ENCODE measurements at places on chromosomes 4 and X.

DNA sequence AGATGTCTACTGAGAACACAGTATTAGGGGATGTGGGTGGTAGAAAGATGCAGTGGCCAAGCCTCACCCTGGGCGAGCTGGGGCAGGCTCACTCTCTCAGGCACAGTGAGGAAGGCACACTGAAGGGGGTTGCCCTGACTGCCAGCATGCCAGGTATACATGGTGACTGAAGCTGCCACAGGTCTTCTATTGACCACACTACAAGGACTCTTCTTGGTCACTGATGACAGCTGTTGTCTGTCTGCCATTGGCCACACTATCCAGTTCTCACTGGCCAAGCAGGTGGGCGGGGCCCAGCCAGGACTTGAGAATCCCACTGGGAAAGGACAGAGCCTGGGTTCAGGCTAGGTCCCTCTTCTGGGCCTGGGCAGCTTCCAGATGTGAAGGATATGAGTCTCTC is 39.7 kb upstream of the TBC1D14 start:
- DNase-seq = no peak

DNA sequence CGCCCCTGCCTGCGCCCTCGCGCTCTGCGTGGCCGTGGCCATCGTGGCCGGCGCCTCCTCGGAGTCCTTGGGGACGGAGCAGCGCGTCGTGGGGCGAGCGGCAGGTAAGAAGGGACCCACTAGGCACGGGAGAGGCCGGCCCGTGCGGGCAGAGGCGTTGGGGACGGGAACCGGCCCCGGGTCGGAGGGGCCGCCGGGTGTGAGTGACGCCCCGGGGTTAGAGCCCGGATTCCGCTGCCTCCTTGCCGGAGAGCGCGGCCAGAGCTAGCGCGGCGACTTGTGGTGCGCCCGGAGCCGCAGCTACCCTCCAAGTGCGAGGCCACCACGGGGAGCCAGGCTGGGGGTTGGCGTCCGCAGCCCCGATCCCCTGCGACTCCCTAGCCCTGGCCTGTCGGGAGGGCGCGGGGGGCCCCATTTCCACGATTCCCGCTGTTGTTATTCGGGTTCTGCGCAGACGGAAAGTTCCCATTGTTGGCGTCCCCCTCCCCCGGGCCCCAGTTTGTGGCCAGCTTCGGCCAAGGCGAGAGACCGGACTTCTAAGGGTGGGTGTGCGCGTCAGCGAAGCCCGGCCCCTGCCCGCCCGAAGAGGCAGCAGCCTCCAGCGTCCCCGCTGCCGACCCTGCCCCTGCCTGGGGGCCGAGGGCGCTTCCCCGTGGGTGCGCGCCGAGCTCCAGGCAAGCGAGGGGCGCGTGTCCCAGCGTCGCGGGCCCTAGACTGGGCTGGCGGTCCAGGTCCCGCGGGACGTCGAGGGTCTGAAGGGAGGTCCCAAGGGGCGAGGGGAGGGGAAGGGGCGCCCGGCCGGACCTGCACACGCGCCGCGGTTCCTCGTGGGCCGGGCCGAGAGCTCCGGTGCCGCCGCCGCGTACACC is 1.1 kb downstream of the FGFR3 start:
- DNase-seq = no peak

DNA sequence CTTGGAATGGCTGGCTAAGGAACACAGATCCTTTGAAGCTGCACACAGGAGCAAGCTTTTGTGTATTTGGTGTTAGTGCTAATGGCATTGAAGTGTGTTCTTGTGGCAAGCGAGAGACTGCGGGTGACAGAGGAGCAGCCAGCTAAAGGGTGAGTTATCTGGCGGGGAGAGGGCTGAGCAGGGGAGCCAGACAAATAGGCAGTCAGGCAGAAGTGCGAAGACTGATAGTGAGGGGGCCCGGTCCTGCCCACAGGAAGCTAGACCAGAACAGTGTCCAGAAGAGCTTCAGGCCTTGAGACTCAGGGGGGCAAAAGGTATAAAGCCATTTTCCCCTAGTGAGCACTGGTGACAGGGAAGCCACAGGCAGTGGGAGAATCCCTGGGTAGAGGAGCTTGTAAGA is 49.6 kb upstream of the MAMLD1 start:
- no peak for DNase-seq

GRCh38 chr4:167544391-167544790 is 310.1 kb upstream of the SPOCK3 start:
- DNase-seq = no peak

DNA sequence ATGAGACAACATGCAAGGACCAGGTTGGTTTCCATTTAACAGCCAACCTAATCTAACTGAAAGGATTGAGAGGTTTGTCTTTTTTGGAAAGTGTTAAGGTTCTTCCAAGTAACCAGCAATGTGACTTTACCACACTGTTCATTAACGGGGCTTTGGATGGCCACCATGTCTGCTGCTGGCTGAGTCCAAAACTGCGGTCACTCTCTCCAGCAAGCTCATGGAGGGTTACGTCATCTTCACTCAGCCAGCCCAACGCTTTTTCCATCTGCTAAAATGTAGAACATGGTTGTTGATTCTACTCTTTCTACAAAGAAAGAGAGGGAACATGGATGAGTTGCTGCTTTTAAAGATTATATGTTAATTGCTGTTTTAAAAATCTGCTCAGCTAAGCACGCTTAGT is 11.0 kb downstream of the PKD2 start:
- DNase-seq = no peak

DNA sequence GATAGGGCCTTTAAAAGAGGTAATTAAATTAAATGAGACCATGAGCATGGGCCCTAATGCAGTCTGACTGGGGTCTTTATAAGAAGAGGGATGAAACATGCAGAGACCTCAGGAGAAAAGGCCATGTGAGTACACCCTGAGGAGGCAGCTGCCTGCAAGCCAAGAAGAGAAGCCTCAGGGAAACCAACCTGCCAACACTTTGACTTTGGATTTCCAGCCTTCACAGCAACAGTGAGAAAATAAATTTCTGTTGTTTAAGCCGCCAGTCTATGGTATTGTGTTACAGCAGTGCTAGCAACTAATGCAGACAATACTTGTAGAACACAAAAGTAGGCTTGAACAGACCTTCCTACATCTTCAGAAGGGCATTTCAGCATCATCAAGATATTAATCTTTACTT is 52.3 kb downstream of the SMAD1 start:
- DNase-seq = no peak

DNA sequence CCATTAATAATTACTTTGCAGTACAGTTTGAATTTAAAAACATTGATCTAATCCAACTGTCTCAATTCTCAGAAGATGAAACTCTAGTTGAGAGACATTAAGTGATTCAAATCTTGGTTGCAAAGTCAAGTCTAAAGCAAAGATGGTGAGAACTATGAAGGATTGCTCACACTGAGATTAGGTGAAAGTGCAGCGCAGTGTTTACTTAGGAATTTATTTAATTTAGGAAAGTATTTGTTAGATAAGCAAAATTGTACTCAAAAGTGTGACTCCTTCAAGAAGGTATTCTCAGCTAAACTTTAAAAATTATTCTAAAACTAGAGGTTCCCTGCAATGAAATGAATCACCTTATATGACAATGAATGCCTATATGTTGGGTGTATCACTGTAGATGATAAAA is 454.9 kb downstream of the PDGFC start:
- no peak for DNase-seq

DNA sequence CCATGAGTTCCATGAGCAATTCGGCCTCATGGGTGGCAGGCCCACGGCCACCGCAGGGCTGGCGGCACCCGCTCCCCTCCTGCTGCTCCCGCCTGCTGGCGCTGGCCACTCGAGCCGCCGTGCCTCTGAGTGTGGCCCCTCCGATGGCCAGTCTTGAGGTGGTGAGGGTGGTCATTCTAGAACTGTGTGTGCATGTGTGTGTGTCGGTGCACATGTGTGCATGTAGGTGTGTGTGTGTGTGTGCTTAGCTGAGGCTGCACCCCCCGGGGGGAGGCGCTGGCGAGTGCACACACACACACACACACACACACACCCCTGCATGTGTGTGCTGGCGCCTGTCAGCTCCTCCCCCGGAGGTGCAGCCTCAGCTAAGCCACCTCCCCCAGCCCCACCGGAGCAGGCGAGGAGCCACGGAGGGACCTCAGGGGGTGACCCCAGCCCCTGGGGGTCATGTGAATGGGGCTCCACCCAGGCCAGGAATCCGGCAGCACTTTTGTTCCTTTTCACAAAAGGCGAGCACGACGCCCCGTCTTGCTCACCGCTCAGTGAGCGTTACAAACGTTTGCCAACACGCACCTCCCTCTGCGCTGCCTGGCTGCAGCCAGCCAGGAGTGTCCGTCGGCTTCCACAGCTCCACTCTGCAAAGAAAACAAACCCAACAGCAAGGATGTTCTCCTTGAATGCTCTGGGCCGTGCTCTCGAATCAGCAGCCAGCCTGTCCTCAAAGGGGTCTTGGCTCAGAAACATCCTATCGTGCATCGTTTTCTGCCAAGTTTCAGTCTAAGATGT is 29.9 kb downstream of the FGFRL1 start:
- no peak for DNase-seq

DNA sequence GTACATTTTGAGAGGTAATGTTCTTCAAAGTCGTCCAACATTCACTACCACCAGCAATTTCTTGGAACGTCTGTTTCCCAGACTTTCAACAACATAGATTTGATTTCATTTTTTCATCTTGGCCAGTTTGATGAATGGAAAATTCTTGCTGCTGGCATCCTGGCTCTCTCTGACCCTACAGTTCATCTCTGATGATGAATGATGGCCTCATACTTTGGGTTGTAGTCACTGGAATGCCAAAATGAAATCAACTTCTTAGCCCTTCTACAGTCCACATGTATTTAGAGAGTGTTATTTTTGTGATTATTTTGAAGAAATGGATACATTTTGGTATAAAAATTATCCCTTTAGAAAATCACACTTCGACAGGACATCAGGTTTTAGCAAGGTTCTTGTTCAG is 8.8 kb downstream of the CHST7 start:
- DNase-seq = no peak

- no peak for DNase-seq
Measured at GRCh38 chrX:20989361-20989760, 384.9 kb upstream of the CNKSR2 start.

DNA sequence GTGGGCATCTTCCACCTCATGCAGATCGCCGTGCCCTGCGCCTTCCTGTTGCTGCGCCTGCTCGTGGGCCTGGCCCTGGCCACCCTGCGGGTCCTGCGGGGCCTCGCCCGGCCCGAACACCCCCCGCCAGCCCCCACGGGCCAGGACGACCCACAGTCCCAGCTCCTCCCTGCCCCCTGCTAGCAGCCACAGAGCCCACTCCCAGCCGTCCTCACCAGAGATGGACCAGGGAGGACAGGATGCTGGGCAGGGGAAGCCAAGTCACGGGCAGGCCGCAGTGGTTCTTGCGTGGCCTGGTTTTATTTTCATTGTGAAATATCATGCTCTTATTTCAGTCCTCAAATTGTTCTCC is 15.1 kb downstream of the DGKQ start:
- no peak for DNase-seq

GRCh38 chrX:72687396-72687795 is 26.7 kb downstream of the PHKA1 start:
- DNase-seq = no peak

All from activated T-cell treated with anti-CD3 and anti-CD28 coated beads for 4 hours (primary cell).